Stimulated activated CD4-positive, alpha-beta T cell treated with anti-CD3 and anti-CD28 coated beads, Interleukin-1b, Interleukin-23, amount 100 ng/mL, for 24 hours (primary cell): ENCODE measurements at places on chromosomes 2 and 18.

DNA sequence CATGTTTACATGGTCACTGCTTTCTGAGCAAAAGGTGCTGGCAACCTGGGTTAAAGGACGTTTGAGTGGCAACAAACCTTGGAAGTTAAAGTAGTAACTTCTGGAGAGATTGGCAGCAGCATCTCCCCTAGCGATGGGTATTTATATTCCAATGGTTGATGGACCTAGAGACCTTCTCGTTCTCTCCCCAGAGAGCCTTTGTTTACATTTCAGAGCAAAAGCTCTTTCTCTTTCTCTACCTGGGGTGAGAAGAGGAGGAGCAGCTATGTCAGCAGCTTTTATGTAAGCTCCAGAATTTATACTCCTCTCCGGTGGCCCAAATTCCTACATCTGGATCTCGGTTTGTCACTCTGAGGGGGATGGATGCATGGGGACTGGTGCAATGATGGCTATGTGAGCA is 213.7 kb upstream of the ARL4C start:
- no peak for DNase-seq

DNA sequence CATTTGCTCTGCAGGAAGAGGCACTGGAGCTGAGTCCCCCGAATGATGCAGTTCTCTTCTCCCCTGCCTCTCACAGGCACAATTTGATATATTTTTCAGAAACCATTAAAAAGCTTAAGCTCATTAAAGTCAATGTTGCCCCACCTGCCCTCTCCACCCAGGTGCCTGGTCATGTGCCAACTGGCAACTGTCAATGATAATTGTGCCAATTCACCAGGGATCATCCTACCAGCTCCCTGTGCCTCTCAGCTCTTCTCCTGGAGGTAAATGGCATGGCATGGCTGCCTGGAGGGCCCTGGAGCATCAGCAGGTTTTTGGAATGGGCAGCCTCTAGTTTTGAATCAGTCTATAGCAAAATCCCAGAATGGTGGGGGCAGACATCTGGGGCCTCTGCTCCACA is 279.6 kb upstream of the ID2 start:
- DNase-seq: no peak

GRCh38 chr2:187769437-187769836 is 215.2 kb upstream of the TFPI start:
- no peak for DNase-seq

- DNase-seq: no peak
These were observed 332.9 kb downstream of the TGIF1 start for GRCh38 chr18:3782901-3783300.

DNA sequence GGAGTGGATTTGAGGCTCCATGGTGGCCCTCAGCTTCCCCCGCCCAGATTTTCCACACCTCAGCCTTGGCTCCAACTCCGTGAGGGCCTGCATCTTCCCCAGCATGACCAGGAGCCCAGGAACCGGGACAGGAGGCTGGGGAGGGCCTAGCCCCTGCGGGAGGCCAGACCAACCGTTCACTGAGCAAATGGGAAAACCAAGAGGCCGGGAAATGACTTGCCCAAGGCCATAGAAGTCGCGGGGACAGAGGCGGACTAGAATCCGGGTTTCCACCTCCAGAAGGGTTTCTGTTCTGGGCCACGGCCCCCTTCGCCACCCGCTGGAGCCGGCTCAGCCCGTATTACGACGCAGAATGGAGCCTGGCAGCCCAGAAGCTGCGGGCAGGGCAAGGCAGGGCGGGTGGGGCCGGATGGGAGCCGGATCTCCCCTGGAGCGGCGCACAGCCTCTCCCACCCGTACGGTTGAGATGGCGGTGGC is 7.9 kb upstream of the CRYBA2 start:
- DNase-seq: no peak

DNA sequence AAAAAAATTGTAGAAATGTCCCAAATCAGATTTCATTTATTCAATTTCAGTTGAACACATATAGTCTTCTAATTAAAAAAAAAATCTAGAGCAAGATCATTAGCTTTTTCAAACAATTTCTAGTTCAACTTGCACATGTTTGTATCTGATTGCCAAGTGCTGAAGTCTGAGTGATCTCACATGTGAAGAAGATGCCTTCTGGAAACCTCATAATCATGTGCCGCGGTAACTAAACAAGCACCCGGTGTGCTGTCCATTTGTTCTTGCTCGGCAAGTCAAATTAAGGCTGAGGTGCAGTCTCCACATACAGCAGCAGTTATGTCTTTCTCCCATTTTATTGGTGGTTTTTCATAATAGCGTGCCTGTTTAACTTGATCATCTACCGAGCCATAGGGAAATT is 18.7 kb downstream of the CABLES1 start:
- no peak for DNase-seq

GRCh38 chr2:216930716-216931115 is 70.9 kb upstream of the TNP1 start:
- DNase-seq: no peak

DNA sequence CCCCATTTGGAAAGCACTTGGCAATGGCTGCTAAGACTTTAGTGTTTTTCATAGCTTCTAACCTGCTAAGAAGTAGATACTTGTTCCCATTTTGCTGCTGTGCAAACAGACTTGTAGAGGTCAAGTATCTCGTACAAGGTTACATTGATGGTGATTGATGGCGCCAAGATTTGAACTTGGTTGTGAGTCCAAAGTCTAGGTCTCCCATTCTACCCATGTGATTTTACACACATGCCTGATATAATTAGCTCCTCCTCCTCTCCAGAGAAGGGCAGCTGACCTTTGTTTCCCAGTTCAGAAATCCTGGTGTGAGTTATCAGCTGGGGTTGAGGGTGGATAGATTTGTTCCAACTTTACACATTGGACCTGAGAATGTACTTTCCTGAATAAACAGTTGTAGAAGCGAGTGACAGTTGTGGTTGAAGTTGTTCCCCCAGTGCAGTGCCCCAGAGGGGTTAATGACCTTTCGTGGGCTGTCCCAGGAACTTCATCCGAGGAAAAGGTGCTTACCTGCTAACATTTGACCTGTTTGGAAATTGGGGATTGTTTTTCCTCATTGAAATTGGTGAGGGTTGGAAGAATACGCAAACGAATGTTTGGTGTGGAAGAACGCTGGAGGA is 10.4 kb downstream of the TCF7L1 start:
- DNase-seq: no peak

GRCh38 chr2:162458240-162458639 is 114.3 kb downstream of the GCA start:
- no peak for DNase-seq

DNA sequence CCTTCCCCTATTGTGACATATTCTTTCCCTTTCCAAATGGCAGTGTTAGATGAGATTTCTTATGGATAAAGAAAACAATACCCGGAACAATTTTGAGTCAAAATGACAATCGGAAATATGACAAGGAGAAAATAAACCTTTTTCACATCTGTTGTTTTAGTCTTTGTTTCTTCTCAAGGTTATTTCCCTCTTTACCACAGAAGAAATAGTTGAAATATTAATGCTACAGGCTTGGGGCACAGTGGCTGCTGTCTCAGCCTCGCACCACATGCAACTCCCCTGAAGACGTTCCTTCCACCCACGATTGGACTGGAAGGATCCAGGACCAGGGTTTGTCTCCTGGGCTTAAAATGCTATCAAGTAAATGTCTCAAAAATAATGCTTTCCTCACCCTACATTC is 77.6 kb downstream of the FHOD3 start:
- DNase-seq: no peak

- DNase-seq: peak; percentile 59
These were observed 13.4 kb upstream of the COPS8 start for GRCh38 chr2:237072067-237072931.

- peak; percentile 31 for DNase-seq
These were observed 1.7 kb upstream of the POLR2D start for GRCh38 chr2:127859712-127860085.

- DNase-seq: no peak
These were observed 27.8 kb upstream of the DARS1 start for GRCh38 chr2:136013136-136013685.

DNA sequence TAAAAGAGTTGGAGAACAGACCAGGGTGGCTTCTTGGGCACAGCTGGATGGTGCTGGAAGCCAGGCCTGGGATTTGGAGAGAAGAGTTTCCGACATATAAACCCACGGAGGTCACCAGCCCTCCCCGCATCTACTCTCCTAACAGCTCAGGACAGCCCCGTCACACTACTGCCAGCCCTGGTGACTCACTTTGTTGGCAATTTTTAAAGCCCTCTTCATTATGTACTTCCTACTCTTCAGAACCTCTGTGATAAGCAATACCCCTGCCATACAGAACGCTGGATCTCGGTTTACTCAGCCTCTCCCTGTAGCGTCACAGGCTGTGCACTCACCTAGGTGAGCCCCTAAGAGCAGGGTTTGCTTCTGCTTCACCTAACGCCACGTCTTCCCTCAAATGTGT is 48.1 kb downstream of the ID2 start:
- no peak for DNase-seq

DNA sequence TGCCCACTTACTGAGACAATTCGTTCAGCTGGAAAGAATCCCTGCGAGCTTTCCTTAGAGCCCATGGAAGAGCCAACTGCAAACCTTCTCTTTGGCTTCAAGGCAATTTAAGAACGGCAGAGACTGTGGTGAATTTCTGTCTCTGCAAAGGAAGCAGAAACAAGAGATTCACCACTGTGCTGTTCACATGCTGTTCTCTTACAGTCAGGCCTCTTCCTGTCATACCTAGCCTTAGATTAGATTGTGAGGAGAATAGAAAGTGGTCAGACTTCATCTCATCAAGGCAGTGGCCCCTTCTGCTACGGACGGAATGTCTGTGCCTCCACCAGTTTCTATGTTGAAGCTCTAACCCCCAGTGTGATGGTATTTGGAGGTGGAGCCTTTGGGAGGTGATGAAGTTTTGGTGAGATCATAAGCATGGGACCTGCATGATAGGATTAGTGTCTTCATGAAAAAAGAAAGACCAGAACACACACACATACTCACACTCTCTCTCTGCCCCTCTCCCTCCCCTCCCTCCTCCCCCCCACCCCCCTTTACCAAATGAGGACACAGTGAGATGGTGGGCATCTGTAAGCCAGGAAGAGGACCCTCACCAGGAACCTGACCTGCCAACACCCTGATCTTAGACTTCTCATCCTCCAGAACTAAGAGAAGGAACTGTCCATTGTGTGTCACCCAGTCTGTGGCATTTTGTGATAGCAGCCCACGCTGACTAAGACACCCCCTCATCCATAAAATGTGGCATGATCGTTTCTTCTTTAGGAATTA is 45.6 kb upstream of the NRP2 start:
- no peak for DNase-seq

- peak; percentile 13 for DNase-seq
These were observed 24.4 kb downstream of the GRHL1 start for GRCh38 chr2:9975805-9976447.

DNA sequence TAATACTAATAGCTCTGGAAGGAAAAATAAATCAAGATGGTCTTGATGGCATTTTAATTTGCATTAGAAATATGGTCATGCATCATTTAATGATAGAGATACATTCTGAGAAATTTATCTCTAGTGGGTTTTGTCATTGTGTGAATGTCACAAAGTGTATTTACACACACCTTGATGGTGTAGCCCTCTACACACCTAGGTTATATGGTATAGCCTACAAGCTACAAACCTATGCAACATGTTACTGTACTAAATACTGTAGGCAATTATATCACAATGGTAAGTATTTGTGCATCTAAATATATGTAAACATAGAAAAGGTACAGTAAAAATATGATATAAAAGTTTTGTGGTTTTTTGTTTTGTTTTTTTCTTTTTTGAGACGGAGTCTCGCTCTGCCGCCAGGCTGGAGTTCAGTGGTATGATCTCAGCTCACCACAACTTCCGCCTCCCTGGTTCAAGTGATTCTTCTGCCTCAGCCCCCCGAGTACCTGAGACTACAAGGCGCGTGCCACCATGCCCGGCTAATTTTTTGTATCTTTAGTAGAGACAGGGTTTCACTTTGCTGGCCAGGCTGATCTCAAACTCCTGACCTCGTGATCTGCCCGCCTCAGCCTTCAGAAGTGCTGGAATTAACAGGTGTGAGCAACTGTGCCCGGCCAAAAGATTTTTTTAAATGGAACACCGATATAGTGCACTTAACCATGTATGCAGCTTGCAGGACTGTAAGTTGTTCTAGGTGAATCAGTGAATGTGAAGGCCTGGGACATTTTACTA is 83.7 kb upstream of the UBXN4 start:
- no peak for DNase-seq

DNA sequence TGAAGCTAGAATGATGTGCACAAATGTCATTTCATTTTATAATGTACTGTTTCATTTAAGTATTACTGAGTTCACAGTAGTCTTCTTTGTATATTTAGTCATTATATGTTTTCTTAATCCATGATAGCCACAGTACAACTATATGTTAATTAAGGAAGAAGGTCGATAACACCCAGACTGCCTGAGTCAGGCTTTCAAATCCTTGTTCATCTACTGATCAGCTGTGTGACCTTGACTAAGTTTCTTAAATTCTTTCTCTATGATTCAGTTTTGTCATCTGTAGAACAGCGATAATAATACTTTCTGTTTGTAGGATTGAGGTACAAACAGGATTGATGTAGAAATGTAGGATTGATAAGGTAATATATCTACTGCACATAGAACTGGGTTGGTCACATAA is 5.4 kb downstream of the GCC2 start:
- no peak for DNase-seq

DNA sequence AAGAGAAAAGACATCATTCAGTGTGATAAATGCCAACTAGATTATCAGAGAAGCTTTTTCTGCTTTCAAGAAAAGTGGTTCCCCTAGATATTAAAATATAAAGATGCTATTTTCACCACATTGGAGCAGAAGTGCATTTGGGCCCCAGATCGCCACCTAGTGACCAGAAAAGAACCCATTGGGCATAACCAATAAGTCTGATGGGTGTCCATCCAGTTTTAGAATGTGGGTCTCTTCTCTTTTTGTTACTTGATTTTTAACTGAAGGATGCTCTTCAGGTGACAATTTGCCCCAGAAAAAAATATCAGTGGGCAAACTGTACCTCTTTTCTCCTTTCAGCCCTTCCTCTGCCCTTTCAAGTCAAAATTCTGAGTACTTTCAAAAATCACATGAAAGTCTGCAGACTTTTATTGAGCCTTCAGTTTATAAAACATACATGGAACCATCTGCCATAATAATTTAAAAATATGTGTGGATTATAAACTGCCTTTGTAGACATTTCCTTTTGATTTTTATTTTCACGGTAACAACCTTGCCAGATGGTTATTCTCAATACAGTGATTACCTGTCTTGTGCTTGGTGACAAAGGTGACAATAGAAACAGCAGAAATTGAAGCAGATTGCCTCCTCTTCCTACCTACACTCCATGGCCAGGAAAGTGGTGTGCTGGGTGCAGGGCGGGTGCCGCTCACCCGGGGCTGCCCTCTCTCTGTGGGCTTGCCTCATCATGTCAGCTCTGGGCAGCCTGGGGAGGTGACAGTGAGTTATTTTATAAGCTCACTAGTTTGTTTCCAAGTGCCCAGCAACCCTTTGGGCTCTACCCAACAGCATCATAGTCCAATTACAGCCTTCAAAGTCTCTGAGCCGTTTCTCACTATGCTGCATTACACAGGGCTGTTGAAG is 124.5 kb downstream of the DCDC2C start:
- peak; percentile 4 for DNase-seq

GRCh38 chr2:10228611-10229365 is 73.9 kb upstream of the HPCAL1 start:
- no peak for DNase-seq

- DNase-seq: no peak
These were observed 86.2 kb upstream of the SALL3 start for GRCh38 chr18:78893281-78894032.
